BJ (cell line): ENCODE measurements at places on chromosomes 16 and 17.

DNA sequence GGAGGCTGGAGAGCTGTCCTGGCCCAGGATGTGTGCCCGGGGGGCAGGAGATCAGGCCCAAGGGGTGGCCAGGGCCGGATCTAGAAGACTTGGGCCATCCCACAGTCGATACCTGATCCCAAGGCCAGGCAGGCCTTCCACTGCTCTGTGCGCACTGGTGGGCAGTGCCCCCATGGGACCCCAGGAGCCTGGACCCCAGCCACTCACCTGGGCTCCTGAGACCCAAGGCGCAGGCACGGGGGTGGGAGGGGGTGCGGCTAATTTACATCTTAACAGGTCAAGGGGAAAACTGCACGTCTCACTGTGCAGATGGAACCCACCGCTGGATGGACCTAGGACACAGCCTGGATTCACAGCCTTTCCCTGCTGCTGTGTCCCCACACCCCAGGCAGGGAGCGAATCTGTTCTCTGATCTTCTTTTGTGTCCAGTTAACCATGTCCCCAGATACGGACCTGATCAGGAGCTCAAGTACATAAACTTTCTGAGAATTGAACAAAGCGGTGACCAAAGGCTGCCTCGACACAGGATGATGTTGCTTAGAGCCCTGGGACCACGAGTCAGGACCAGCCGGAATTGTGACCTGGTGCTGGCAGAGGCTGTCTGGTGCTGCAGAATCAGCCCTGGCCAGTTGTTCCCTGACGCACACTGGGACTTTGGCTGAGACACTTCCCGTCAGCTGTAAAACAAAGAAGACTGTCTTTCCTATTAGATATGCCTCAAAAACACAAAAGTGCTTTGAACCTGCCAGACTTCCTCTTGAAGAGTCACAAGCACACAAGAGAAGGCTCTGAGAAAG is 60.6 kb downstream of the TNFRSF13B start:
- no peak for DNase-seq

- DNase-seq, result no peak
Measured at GRCh38 chr17:31494259-31495021, 103.0 kb downstream of the RAB11FIP4 start.

DNA sequence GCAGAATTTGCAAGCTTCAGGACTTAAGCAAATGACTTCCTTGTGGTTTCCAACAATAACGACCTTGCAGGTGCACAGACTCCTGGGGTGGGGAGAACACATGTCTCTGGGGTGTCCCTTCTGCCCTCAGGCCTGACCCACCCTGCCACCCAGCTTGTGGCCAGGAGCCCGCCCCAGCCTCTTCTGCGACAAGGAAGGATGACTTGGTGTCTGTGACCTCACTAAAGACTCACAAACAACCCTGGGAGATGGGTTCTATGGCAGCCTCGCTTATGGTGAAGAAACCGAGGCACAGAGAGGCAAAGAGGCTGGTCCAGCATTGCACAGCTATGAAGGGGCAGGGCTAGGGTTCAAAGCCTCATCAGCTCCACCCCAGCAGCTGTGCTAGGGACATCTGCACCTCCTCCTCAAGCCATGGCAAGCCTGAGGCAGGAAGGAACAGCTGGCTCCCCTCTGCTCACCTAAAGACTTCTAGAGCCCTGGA is 2.6 kb downstream of the ATP2A3 start:
- DNase-seq, result no peak

DNA sequence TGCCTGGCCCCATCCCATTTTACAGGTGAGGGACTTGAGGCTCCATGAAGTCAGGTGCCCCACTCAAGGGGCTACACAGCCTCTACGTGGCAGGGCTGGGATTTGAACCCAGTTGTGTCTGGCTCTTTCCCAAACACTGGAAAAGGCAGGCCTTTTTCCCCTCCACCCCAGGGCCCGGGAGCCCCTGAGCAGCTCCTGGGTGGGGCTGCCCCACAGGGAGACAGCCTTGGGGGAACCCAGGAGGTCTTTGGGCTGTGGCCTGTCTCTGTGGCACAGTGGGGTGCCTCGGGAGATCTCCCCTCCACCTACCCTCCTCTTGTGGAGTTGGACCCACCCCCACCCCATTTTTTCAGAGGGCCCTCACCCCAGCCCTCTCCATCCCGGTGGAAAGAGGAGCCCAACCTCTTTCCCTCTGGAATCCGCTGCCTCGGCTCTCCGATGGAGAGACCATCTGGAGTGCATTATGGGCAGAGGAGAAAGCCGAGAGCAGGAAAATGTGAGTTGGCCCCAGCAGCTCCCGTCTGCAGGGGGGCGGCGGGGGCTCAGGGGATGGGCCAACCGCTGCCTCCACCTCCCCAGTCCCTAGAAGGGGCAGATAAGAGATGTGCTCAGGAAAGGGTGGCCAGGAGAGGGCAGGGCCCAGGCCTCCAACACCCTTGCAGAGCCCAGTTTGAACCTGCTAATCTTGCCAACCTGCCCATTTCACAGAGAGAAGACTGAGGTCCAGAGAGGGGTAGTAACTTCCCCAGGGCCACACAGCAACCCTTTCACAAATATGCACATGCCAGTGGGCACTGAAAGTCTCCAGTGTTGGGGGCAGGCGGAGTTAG is 15.4 kb upstream of the TMEM92 start:
- no peak for DNase-seq

- DNase-seq, result no peak
Measured at GRCh38 chr17:40298726-40299125, 10.3 kb upstream of the RARA start.

- no peak for DNase-seq
Measured at GRCh38 chr16:53334581-53334980, 99.7 kb upstream of the RBL2 start.

DNA sequence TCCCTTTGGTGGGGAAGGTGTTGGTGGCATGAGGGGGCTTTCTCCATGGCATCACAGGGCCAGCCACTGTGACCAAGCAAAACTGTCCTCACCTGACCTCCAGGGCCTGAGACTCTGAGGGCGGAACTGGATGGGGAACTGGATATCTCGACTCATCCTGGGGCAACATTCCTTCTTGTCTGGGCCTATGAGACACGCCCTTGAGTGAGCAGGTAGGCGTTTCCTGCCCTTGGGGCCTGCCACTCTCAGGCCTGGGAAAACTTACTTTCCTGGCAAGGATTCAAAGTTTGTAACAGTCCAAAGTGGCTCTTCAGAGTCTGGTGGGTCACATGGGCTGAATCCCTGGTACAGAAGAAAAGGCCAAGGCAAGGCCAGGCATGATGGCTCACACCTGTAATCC is 9.6 kb downstream of the MT1X start:
- peak; percentile 26 for DNase-seq

GRCh38 chr16:81592353-81592866 is 147.8 kb downstream of the CMIP start:
- DNase-seq, result no peak

GRCh38 chr16:3182608-3183444 is 5.2 kb upstream of the OR1F1 start:
- DNase-seq, result no peak

DNA sequence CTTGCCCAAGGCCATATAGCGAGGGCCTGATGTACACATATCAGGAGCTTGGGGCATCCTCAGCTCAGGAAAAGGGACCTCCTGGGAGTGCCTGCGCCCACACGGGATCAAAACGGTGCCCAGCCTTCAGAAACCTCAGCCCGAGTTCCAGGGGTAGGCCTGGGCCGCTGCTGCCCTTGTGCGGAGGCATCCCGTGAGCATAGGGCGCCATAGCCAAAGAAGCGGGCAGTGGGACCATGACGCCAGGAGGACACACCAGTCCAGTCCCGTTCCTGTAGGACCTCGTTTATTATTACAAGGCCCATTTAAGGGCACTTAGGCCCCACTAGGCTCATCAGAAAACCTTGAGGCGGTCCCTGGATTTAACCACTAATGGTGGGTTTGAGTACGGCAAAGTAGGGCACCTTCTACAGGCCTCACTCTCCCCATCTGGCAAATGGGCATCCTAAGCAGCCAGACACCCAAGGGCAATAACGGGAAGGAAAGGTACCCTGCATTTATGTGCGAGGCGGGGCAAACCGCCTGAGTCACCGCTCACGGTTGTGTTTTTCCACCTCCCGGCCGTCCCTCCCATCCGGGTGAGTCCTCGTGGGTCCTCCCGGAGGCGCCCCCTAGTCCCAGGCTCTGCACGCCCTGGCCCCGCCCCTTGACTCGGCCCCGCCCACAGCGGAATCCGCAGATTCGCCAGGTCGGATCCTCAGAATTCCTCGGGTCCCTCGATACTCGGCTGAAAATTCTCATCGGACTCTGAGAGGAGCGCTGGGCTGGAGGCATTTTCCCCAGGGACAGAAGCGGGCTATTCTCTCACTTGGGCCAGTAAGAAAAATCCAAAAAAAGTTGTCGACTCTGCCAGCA is 726 bp upstream of the SETD1A start:
- no peak for DNase-seq

DNA sequence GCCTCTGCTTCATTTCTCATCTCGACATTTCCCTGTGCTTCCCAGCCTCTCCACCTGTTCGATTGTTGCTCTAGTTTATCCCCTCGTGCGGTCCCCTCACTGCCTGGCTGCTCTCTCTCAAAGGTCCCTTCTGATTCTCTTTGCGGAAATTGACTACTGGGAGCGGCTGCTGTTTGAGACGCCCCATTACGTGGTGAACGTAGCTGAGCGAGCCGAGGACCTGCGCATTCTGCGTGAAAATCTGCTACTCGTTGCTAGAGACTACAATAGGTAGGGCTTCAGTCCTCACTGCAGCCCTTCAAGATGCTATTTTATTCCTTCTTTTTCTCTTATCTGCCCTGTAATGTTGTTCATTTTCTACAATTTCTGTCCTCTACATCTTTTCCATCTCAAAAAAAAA is 39.4 kb downstream of the DNAH2 start:
- DNase-seq, result no peak

DNA sequence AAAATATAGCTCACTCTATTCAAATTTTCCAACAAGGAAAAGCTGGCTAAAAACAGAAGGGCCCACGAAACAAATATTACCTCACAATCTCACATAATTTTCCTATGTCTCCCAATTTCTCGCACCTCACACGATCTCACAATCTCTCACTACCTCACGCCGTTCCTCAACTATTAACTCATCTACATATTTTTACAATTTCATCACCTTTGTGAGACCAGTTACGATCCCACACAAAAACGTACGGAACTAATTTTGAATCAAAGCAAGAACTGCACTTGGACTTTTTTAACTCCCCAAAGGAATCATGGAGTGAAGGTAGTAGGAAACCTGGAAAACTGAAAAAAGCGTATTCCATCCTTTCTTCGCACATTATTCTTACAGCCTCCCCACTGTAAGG is 1.1 kb downstream of the CBX1 start:
- DNase-seq, result peak; percentile 31

DNA sequence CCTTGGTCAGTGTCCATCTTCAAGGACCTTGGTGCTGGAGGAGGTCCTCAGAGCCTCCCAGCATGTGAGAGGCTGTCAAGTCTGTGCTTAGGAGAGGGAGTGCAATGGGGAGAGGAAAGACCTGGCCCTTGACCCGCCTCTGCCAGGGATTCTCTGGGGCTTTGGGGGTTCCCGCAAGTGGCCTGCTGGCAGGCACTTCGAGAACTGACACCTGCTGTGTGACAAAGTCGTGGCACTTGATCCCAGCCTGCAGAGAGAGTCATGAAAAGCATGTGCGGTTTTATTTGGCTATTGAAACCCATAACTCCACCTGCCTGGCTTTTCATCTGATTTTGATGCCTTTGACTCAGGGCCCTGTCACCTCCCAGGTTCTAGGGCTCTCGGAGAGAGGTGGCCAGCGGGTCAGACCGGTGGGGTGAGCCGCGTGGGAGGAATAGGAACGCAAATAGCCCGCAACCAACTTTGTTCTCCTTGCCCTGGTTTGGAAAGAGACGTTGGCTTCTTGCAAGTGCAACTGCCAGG is 42.8 kb upstream of the GSE1 start:
- no peak for DNase-seq

GRCh38 chr16:6956511-6956910 is 376.1 kb upstream of the RBFOX1 start:
- no peak for DNase-seq

- DNase-seq, result no peak
Measured at GRCh38 chr17:45008216-45008615, 40.1 kb upstream of the C1QL1 start.

DNA sequence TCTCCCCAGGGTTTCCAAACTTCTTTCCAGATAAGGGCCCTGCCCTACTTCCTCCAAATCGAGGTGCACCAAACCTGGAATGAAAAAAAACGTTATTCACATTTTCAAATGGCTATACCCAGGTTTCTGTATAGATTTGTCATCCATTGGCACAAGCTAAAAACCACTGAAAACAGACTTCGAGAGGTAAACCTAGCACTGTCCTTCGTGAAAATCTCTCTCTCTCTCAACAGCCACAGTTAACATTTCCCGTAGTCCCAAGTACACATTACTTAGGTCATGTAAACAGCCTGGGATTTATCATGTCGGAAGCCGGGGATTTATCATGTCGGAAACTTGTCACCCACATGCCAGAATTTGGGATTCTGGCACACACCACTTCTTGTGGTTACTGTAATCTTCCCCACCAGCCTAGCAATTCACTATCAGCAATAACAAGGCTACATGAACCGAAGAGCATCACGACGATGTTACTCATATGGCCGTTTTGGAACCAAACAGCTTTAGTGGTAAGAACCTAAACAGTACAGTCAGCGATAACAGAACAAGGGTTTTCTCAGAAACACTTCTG is 1.2 kb downstream of the DDX5 start:
- no peak for DNase-seq

- DNase-seq, result no peak
Measured at GRCh38 chr17:70329721-70330120, 160.4 kb downstream of the KCNJ2 start.

DNA sequence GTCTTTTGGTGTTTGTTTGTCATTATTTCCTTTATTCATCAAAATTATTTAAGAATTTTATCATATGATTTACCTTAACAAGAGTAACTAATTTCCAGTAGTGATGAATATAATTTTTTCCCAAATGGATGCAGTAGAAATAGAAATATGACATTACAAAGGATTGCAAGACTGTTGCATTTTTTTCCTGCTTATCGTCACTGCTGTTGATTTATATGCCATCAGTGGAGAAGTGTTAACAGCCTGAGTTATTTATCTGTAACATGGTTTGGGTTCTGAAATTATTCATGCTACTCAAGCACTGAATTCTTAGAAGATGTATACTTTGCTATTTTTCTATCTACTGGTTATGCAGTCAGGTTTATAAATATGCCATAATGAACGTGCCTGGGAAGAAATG is 68.6 kb downstream of the TMEM100 start:
- DNase-seq, result no peak

GRCh38 chr17:28622186-28622585 is 8.2 kb upstream of the RSKR start:
- DNase-seq, result no peak

DNA sequence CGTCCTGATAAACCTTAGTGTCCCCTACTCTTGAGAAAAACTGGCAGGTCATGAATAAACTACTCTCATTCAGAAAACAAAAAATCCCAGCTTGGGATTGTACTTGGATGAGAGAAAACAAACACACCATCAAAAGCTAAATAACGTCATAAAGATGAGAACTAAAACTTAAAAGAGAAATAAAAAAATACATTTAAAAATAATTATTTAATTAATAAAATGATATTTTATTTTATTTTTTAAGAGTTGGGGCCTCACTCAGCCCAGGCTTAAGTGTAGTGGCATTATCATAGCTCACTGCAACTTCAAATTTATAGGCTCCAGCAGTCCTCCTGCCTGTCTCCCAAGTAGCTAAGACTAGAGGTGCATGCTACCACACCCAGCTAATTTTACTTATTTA is 125.4 kb upstream of the CA10 start:
- no peak for DNase-seq
